ENCODE measurements at places on chromosomes 13 and 19.

DNA sequence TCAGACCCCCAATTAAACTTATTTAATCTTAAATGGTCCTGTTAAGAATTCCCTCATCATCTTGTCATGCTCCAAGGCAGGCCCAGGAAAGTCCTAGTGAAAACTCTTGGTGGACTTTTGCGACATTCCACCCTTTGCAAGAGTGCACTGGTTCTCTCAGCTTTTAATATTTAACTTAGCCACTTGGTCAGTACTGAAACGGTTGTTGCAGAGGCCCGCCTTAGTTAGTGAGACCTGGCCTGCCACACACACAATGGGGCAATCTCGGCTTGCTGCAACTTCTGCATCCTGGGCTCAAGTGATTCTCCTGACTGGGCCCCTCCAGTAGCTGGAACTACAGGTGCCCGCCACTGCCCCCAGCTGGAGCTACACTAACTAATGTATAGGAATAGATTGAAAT lies 1366.0 kb downstream of the UQCRFS1 start:
- no peak for DNase-seq

GRCh38 chr19:53254411-53255341 lies at the start of gene ZNF677:
Gene ZNF677, minus strand, starts transcription at chr19:53254873. Its CDS starts 3,323 bp downstream, at chr19:53251550.
- DNase-seq = peak; percentile 76

DNA sequence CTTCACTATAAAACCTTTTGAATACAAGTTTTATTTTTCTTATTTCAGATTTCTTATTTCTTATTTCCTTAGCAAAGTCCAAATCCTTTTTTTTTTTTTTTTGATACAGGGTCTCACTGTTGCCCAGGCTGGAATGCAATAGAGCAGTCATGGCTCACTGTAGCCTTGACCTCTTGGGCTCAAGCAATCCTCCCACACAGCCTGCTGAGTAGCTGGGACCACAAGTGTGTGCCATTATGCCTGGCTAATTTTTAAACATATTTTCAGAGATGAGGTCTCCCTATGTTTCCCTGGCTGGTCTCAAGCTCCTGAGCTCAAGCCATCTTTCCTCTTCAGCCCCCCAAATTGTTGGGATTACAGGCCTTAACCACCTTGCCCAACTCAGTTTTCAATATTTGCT lies 334.3 kb downstream of the DLEU7 start:
- no peak for DNase-seq

DNA sequence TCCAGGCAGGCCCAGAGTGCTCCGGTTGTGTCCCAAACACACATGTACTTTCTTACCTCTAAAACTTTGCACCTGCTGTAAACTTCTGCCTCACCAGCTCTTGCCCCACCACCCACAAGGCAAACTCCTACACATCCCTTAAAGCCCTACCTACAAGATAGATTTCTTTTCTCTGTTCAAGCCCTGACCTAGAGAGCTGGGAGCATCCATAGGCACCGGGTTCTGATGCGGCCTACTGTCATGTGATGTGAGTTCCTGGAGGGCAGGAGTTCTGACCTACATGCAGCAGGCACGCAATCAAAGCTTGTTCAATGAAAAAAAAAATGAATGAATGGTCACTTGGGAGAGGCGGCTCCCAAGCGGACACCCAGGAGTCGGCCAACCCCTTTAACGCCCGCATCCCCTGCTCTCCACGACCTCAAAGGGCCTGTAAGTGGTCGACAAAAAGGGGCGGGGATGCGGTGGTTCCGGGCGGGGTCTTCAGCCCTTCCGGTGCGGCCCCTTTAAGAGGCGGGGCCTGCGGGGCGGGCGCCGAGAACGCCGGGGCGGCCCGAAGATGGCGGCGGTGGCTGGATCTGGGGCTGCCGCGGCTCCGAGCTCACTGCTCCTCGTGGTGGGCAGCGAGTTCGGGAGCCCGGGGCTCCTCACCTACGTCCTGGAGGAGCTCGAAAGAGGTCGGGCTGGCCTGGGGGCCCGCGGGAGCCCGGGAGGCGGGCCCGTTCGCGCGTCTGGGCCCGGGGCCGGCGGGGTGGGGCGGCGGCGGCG lies at the start of gene MAP1S:
MAP1S (plus strand) TSS at position 534 of the 765 bp plus-strand sequence; CDS start at position 557, 23 bp downstream.
- DNase-seq = peak; percentile 49

GRCh38 chr13:34467450-34468083 lies 474.5 kb upstream of the NBEA start:
- no peak for DNase-seq

DNA sequence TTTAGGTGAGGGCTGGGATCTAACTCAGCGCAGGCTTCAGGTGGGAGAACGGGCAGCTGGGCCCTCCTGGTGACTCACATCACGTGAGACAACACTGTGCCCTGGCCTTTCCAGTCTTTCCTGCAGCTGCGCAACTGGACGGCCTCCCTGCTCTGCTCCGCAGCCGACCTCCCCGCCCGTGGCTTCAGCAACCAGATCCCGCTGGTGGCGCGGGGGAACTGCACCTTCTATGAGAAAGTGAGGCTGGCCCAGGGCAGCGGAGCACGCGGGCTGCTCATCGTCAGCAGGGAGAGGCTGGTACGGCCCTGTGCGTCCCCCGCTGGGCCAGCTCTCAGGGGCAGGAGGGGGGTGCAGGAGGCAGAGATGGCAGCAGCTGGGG lies 8.8 kb downstream of the SPPL2B start:
- no peak for DNase-seq

- no peak for DNase-seq
Measured at GRCh38 chr13:81207636-81208035, 866.7 kb upstream of the SPRY2 start.

- DNase-seq = no peak
Measured at GRCh38 chr19:3873151-3873550, 4.3 kb upstream of the ZFR2 start.

- no peak for DNase-seq
Measured at GRCh38 chr13:98960606-98961502, 17.0 kb downstream of the DOCK9 start.

DNA sequence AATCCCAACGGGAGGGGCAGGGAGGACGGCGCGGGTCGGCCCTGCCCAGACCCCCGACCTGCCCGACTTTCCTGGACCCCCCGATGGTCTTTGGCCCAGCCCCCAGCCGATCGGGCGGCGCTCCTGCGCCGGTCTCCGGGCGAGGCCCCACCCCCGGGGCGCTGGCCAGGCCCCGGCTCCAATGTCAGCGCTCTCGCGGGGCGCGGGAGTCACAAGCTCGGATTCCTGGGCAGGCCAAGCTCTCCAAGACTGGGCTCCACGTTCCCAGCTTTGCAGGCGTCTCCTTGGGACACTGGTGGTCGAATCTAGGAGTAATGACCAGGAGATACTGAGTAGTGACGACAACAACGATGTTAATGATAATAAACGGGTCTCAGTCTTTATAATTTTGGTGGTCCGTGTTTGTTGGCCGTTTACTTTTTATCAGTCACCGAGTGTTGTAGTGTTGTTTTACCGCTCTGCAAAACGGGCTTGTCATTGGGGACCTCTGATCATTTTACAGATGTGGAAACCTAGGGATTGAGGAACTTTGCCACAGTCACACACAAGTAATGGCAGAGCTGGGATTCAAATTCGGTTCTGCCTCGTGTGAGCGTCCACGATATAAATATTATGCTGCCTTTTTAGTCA lies 545 bp downstream of the RAD23A start:
- peak; percentile 45 for DNase-seq

DNA sequence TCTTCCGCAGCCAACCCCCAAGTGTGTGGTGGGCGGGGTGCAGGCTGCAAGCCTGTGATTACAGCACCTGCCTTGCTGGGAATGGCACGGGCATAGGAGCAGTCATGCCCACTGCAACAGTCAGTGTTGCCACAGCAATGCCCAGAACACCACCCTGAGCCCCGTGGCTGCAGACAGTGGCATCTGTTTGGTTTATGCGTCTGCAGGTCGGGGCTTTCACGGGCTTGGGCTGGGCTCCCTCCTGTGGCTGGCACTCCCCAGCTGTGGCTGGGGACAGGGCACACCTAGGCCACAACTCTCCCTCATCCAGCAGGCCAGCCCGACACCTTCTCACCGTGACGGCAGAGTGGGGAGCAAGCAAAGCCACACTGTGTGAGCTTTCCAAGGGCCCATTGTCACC lies 115.3 kb upstream of the C1QTNF9B start:
- no peak for DNase-seq

DNA sequence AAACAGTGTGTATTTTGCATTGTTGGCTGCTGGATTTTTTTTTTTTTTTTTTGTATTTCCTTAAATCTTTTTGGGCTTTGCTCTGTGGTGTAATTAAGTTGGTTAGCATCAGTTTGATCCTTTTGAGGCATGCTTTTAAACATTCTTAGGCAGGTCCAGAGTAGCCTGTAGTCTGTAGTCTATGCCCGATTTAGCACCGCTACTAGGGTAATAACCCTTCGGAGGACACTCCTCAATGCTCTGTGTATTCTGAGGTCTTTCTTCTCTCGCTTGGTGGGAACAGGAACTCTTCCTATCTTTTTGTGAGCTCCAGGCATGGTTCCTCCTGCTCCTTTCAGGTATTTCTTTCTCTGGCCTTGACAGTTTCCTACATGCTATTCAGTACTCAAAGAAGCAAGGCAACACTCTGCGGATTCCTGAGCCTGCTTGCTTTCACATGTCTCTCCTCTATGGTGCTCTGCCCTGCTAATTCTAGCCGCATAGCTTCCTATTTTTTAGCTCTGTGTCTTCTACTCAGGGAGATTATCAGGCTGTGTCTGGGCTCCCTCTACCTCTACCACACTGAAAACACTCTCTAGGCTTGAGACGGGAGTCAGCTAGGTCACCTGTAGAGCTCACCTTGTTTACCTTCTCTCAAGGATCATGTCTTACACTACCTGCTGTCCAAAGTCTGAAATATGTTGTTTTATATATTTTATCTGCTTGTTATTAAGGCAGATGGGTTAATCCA lies 195.1 kb downstream of the NDFIP2 start:
- DNase-seq = no peak

DNA sequence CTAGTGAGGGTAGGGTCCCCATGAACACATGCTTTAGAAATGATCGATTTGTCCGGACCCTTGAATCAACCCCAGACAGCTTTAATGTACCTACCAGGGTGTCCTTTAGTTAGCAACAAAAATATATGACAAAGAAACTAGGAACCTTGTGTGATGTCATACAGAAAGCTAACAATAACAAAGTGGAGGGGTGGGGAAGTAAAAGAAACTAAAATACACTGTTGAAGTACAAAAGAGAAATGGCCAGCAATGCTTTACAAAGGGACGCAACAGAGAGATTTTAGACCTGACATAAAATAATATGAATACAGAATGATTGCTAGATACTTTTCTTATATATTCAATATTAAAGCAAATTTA lies 40.0 kb downstream of the DZIP1 start:
- DNase-seq = no peak

GRCh38 chr19:35295792-35296462 lies 4.0 kb downstream of the MAG start:
- peak; percentile 24 for DNase-seq

DNA sequence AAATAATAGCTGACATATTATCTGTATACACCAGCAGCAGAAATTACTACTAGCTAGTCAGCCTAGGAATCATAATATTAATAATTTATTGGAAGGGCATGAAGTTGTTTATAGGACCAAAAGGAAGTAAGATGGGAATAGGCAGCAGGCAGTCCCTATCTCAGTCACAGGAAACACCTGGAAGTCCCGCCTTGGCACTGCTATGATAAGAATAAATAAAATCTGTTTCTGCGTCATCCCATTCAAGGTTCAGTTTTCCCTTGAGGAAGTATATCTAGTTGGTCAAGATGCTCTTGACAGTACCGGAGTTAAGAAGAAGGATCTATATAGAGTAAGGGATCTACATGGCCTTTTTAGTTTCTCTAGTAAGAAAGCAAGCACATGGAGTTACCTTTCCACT lies 830.8 kb downstream of the DIAPH3 start:
- no peak for DNase-seq

DNA sequence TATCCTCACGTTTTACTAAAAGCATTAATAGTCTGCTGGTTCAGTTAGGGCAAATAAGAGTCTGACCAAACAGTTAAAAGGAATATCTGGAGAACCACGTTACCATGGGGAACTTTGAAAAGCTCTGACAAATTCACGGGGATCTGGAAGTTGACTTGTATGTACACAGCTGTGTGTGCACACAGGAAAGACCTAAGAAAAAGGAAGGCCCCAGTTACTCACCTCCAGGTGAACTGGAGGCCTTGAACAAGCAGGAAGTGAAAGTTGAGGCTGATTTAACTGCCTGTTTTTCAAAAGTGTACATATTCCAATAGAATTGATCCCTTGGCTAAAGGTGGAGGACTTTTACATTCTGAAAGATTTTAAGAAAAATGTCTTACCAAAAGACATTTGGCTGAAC lies 1891.6 kb upstream of the PCDH20 start:
- DNase-seq = no peak

DNA sequence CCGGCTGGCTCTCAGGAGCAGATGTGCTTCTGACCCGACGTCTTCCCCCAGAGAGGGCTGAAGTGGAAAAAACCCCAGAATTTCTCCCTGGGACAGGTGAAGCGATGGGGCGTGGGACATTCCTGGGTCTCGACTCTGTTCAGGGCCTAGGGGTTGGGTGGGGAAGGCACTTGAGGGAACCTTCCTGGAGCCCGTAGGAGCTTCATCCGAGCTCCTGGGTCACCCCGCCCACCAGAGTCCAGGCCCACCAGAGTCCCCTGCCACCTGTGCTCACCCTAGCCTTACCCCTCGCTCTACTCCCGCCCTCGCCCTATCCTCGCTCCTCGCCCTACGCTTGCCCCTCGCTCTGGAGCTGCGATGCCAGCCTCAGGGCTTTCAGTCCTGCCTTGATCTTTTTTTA lies 23.2 kb downstream of the EPN1 start:
- DNase-seq = no peak

DNA sequence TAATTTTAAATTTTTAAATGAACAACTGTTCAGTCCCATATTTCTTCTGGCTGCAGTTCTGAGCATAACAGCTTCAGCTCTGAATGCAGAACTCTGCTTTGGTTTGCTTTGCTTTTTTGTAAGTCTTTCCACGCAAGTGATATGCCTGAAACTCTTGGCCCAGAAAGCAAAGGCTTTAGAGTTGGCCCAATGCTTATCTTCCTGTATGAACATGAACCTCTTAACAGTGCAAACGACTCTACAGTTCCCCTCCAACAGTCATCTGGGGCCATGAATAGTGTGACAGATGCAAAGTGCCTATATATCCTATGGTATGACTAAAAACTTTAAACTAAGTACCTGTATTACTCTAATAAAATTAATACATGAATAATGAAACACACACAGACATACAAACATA lies 14.7 kb downstream of the ZNF112 start:
- DNase-seq = no peak

DNA sequence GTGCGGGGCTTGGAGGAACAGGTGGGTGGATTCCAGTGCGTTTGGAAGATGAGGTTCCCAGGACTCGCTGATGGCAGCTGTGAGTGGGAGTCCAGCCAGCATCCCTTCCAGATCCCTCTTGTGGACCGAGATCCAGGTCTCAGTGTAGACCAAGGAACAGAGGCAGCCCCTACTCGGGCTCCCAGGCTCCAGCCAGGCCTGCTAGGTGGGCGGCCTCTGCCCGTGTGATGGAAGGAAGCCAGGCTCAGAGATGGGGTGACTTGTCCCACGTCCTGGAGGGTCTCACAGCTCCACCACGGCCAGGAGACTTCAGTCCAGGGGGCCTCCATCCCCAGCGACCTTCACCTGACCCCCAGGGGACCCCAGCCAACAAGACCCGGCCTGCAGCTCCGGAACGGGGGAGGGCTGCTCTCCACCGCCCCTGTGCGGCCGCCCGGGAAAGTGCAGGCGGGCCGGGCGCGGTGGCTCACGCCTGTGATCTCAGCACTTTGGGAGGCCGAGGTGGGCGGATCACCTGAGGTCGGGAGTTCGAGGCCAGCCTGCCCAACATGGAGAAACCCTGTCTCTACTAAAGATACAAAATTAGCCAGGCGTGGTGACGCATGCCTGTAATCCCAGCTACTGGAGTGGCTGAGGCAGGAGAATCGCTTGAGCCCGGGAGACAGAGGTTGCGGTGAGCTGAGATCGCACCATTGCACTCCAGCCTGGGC lies 729 bp upstream of the MADCAM1 start:
- DNase-seq = no peak

GRCh38 chr19:41159881-41160280 lies 33.1 kb upstream of the CYP2S1 start:
- DNase-seq = no peak
